Thoracic aorta (tissue), 2 donors: ENCODE measurements at places on chromosomes 4 and X.

- no peak for DNase-seq
Measured at GRCh38 chr4:112677519-112678091, 40.7 kb downstream of the LARP7 start.

GRCh38 chrX:96685210-96686099 is 813 bp downstream of the DIAPH2 start:
- peak; percentile 2 for DNase-seq
- H3K36me3 ChIP-seq = no peaks in the 10 kb centered on the region
- H3K27me3 ChIP-seq = no peaks in the 10 kb centered on the region
- peak overlapping the region; percentile 69 for H3K27ac ChIP-seq
- peak overlapping the region; percentile 87 for H3K4me3 ChIP-seq
- H3K4me1 ChIP-seq = peaks cover 7% of the 10 kb centered on the region

- H3K4me3 ChIP-seq = no peak overlapping the region
- H3K27ac ChIP-seq = no peak overlapping the region
Measured at GRCh38 chrX:10007621-10008020, 40.5 kb downstream of the CLDN34 start.

DNA sequence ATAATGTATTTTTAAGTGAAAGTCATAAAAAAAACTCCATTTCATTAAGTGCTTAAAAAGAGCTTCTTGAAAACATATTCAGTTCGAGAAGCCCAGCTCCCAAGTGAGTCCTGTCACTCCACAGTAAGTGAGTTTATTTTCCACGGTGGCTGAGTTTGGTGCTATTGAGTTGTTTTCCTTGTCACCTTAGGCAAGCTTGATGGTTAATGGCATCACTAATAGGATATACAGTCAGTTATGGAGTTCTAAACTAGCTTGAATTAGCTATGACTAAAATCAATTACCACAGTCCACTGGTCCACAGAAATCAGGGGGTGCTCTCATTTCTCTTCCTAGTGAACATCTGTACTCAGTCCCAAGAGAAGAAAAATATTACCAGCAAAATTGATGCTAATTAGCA is 1526.2 kb upstream of the IGFBP7 start:
- H3K27me3 ChIP-seq = no peaks in the 10 kb centered on the region
- H3K27ac ChIP-seq = no peak overlapping the region
- H3K36me3 ChIP-seq = no peaks in the 10 kb centered on the region
- no peak overlapping the region for H3K4me3 ChIP-seq

- H3K4me3 ChIP-seq = no peak overlapping the region
- DNase-seq = no peak
- H3K36me3 ChIP-seq = no peaks in the 10 kb centered on the region
- H3K27ac ChIP-seq = no peak overlapping the region
Measured at GRCh38 chr4:33064238-33064637, 2344.1 kb downstream of the PCDH7 start.

DNA sequence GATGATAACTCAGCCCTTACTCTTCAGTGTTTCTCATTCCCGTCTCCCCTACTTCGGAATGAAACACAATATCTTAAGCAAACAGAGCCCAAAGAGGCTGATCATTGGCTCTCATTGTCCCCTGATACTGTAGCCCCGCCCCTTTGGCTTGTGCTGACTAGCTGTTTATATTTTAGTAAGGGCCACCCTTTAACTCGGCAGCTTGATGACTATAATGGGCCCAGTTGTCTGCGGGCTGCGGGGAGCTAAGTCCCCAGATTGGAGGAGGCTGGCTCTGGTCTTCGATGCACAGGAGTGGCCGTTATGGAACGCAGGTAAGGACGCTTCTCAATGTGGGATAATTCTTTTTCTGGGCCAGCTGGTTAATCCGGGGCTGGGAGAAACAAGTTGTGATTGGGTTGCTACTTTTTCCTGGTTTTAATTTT is at the start of gene TRIM2:
TRIM2 (plus strand) TSS at position 197 of the 425 bp plus-strand sequence; CDS start at position 285, 88 bp downstream.
- peak within 1 kb of the TSS; percentile 28 for H3K4me3 ChIP-seq
- H3K36me3 ChIP-seq = no peaks in the 10 kb centered on the region
- H3K27me3 ChIP-seq = no peaks in the 10 kb centered on the region
- DNase-seq = peak; percentile 9
- no peak within 1 kb of the TSS for H3K27ac ChIP-seq
- H3K4me1 ChIP-seq = no peaks in the 10 kb centered on the region
